ENCODE measurements at places on chromosomes 13 and 19.

GRCh38 chr19:38661996-38662395 is 14.5 kb downstream of the ACTN4 start:
- no peak overlapping the region for H3K4me3 ChIP-seq
- no peak for DNase-seq
- H3K36me3 ChIP-seq = peaks cover 19% of the 10 kb centered on the region
- no peaks in the 10 kb centered on the region for H3K27me3 ChIP-seq
- peaks cover 11% of the 10 kb centered on the region for H3K4me1 ChIP-seq
- no peak overlapping the region for H3K27ac ChIP-seq

DNA sequence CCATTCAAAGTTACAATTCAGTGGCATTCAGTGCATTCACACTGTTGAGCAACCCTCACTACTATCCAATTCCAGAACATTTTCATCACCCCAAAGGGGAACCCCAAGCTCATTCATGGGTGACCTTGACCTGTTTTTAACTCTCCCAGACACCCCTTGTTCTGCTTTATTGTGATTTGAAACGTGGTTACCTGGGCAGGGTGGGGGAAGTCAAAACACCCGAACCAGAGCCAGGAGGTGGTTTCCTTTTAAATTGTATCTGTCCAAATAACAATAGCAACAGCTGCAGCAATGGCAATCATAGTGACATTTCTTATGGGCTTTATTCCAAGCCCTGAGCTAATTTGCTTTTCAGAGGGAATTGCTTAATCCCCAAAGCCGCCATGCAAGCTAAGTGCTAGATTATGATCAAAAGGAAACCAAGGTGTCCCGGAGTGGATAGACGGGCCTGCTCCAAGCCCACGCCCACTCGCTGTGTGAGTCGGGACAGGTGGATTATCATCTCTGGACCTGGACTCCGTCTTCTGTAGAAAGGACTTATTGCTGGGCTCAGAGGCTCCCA is 6.1 kb downstream of the PTGIR start:
- no peaks in the 10 kb centered on the region for H3K36me3 ChIP-seq
- no peak overlapping the region for H3K27ac ChIP-seq
- DNase-seq = no peak

DNA sequence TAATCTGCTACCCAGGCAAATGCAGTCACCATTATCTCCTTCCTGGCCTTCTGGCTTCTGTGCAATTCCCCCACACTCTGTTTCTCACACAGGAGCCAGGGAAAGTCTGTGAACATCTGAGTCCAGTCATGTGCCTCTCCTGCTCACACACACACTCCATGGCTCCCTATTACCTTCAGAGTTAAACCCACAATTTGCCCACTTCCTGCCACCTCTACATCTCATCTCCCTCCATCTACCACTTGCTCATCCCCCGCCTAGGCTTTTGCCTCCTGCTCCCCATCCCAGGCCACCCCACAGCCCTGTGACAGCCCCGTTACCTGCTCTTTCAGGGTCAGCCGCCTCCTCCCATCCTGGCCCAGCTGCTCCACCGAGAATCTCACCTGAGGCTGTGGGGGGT is 13.5 kb downstream of the IL12RB1 start:
- H3K4me1 ChIP-seq = peaks cover 7% of the 10 kb centered on the region
- H3K4me3 ChIP-seq = no peak overlapping the region
- H3K27ac ChIP-seq = peak overlapping the region; percentile 5
- no peaks in the 10 kb centered on the region for H3K36me3 ChIP-seq
- H3K27me3 ChIP-seq = no peaks in the 10 kb centered on the region
- DNase-seq = peak; percentile 40

DNA sequence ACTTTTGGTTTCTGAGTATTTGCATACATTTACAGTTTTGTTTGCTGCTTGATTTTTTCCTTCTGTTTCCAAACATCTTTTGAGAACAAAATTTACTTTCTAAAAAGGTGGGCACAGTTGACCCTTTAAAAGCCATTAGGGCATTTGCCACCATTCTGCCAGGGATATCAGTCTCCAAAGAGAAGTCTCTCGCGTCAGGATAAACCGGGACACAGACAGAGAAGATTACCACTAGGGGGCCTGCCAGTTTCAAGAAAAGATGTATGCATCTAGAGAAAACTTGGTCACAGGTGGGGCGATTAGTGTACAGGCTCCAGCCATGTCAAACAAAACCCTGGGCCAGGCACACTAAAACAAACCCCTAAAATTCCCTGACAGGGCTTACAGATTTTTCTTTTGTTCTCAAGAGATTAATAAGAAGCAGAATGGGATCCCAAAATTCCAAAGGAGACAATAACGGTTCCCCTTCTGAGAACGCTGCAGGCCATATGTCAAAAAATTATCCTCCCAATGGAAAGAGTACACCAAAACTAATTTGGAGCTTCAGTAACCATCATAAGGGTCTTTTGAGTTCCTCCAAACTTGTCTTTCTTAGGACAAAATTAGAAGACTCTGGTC is 10.7 kb upstream of the PABPC3 start:
- no peak overlapping the region for H3K4me3 ChIP-seq
- H3K27ac ChIP-seq = no peak overlapping the region
- peaks cover 8% of the 10 kb centered on the region for H3K27me3 ChIP-seq
- peak; percentile 8 for DNase-seq
- no peaks in the 10 kb centered on the region for H3K36me3 ChIP-seq

DNA sequence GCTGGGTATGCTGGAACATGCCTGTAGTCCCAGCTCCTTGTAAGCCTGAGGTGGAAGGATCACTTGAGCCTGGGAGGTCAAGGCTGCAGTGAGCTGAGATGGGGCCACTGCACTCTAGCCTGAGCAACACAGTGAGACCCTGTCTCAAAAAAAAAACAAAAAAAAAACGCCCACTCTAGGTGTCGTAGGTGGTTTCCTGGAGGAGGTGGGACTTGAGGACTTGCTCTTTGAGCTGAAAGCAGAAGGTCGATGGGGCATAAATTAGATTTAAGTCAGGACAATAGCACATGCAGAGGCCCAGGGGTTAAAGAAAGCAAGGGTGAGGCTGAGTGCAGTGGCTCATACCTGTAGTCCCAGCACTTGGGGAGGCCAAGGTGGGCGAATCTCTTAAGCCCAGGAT is 12.9 kb upstream of the ILF3 start:
- no peaks in the 10 kb centered on the region for H3K27me3 ChIP-seq
- H3K36me3 ChIP-seq = peaks cover 51% of the 10 kb centered on the region
- H3K27ac ChIP-seq = no peak overlapping the region
- H3K4me3 ChIP-seq = no peak overlapping the region

- H3K27me3 ChIP-seq = no peaks in the 10 kb centered on the region
- H3K36me3 ChIP-seq = no peaks in the 10 kb centered on the region
- no peak for DNase-seq
- no peak overlapping the region for H3K4me3 ChIP-seq
- no peak overlapping the region for H3K27ac ChIP-seq
- H3K4me1 ChIP-seq = no peaks in the 10 kb centered on the region
Measured at GRCh38 chr13:89704040-89704439, 1643.4 kb upstream of the MIR17HG start.

- peak overlapping the region; percentile 82 for H3K4me3 ChIP-seq
- peaks cover 62% of the 10 kb centered on the region for H3K36me3 ChIP-seq
- no peak overlapping the region for H3K27ac ChIP-seq
Measured at GRCh38 chr19:57615346-57615745, 1.3 kb downstream of the ZNF134 start.

DNA sequence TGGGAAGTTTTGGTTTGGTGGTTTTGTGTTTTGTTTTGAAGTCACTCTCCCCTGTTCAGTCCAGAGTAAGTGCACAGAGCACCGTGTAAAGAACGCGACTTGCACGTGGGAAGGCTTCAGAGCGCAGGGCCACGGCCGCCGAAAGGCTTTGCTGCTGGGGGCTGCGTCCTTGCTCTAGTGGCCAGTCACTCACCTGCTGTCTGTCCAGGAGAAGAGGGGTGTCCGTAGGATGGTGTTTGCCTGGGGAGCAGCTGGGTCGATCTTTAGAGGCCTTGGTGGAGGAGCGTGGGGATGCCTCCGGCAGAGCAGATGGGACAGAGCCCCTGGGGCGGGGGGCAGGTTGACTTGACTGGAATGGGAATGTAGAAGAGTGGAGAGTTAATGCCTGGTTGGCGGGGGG is 116.6 kb upstream of the MCF2L start:
- H3K4me3 ChIP-seq = no peak overlapping the region
- H3K27me3 ChIP-seq = no peaks in the 10 kb centered on the region
- no peak for DNase-seq
- H3K36me3 ChIP-seq = peaks cover 65% of the 10 kb centered on the region
- no peak overlapping the region for H3K27ac ChIP-seq

GRCh38 chr19:35350591-35350990 is 2.9 kb downstream of the FFAR1 start:
- H3K36me3 ChIP-seq = no peaks in the 10 kb centered on the region
- no peak overlapping the region for H3K4me3 ChIP-seq
- peaks cover 19% of the 10 kb centered on the region for H3K27me3 ChIP-seq
- H3K4me1 ChIP-seq = peaks cover 19% of the 10 kb centered on the region

DNA sequence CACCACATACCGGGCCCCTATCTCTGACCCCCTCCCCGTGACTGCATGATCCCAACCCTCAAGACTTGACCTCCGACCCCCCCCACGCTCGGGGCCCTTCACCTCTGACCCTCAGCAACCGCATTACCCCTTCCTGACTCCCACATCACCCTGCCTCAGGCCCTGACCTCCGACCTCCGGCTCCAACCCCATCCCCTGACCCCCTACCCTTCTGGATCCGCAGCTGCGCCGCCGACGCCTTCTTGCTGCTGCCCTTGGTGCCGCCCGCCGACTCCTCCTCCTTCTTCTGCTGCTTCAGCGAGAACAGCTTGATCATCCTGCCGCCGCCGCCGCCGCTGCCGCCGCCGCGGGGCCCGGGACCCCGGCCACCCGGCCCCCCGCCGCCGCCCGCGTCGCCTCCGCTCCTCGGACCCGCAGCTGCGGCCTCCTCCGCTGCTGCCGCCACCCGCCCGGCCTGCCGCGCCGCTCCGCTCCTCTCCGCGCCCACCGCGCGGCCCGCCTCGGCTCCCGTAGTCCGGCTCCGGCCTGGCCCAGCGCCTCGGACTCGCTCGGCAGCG is at the start of gene UBE2M:
Gene UBE2M, minus strand, starts transcription at position 546 of the 557 bp plus-strand sequence. Its CDS starts 230 bp downstream, at position 316.
- no peaks in the 10 kb centered on the region for H3K27me3 ChIP-seq
- peaks cover 57% of the 10 kb centered on the region for H3K4me1 ChIP-seq
- peak within 1 kb of the TSS; percentile 67 for H3K4me3 ChIP-seq

DNA sequence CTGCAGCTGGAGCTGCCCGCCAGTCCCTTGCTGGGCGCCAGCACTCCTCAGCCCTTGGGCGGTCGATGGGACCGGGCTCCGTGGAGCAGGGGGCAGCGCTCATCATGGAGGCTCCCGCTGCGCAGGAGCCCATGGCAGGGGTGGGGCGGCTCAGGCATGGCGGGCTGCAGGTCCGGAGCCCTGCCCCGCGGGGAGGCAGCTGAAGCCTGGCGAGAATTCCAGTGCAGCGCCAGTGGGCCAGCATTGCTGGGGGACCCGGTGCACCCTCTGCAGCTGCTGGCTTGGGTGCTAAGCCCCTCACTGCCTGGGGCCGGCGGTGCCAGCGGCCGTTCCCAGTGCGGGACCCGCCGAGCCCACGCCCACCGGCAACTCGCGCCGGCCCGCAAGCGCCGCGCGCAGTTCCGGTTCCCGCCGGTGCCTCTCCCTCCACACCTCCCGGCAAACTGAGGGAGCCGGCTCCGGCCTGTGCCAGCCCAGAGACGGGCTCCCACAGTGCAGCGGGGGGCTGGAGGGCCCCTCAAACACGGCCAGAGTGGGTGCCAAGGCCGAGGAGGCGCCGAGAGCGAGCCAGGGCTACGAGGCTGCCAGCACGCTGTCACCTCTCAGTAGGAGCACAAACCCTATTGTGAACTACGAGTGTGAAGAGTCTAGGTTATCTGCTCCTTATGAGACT is 687.1 kb downstream of the PCDH17 start:
- H3K36me3 ChIP-seq = no peaks in the 10 kb centered on the region
- no peak overlapping the region for H3K4me3 ChIP-seq
- no peaks in the 10 kb centered on the region for H3K27me3 ChIP-seq
- DNase-seq = no peak

DNA sequence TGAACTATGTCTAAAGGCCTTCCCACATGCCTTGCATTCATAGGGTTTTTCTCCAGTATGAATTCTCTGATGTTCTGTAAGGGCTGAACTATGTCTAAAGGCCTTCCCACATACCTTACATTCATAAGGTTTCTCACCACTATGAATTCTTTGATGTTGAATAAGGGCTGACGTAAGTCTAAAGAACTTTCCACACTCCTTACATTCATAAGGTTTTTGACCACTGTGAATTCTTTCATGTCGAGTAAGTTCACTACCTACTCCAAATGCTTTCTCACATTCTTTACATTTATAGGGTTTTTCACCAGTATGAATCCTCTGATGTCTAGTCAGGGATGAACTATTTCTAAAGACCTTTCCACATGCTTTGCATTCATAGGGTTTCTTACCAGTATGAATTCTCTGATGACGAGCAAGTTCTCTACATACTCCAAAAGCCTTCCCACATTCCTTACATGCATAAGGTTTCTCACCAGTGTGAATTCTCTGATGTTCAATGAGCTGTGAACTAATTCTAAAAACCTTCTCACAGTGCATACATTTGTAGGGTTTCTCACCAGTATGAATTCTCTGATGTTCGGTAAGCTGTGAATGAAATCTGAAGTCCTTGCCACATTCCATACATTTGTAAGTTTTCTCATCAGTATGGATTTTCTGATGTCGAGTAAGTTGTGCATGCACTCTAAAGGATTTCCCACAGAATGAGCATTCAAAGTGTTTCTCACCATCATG is 19.1 kb upstream of the ZNF260 start:
- no peak overlapping the region for H3K4me3 ChIP-seq
- no peaks in the 10 kb centered on the region for H3K4me1 ChIP-seq
- H3K27ac ChIP-seq = no peak overlapping the region
- H3K36me3 ChIP-seq = peaks cover 95% of the 10 kb centered on the region

- no peak overlapping the region for H3K27ac ChIP-seq
- H3K4me3 ChIP-seq = no peak overlapping the region
- peaks cover 47% of the 10 kb centered on the region for H3K27me3 ChIP-seq
- H3K36me3 ChIP-seq = no peaks in the 10 kb centered on the region
- H3K4me1 ChIP-seq = no peaks in the 10 kb centered on the region
Measured at GRCh38 chr13:110320645-110321044, 13.6 kb downstream of the COL4A2 start.

DNA sequence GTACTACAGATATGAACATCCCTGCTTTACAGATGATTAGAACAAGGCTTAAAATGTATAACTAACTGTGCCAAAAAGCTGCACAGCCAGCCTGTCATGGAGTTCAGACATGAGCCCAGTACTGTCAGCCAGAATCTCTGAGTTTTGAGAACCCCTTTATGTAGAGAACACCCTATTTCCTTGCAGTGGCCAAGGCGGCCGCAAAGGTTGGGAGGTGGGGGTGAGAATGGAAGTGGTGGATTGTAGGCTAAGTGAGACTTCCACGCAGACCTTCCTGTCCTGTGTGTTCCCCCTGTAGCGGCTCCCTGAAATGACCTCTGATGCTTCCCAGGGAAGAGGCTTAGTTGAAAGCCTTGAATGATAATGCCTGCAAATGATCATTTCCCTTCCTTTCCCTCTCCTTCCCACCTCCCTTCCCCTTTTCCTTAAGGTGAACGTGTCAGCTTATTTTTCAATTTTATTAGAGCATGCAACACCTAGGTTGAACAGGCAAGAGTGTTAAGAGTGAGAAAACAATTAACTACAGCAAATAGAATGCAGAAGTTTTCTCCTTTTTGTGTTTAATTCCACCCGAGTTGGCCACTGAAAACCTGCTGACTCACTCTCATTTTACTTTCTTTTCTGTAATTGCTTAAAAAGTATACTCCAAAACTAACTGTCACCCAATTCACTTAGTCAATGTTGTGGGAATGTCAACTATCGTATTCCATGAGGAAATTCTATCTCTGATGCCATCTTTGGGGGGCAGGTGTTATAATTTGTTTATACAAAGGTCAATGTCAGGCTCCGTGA is 167.0 kb upstream of the EDNRB start:
- no peak overlapping the region for H3K27ac ChIP-seq
- H3K4me1 ChIP-seq = no peaks in the 10 kb centered on the region
- H3K27me3 ChIP-seq = no peaks in the 10 kb centered on the region
- H3K36me3 ChIP-seq = no peaks in the 10 kb centered on the region
- DNase-seq = no peak
